ENCODE measurements at places on chromosomes 1 and 21. TPM values are rescaled to one million over a fixed set of nuclear protein-coding genes. Genes with fewer than 3 reads are reported as not detected.

AK5 gene
- 0.07 TPM for polyA plus RNA-seq

NCAM2 gene
- polyA plus RNA-seq = 0.45 TPM

HPCA gene
- 0.04 TPM for polyA plus RNA-seq

VSIG8 gene
- polyA plus RNA-seq = not detected

KCND3 gene
- 5.3 TPM for polyA plus RNA-seq
